ENCODE measurements at places on chromosomes 13 and 19.
A peak's percentile ranks its signal among the peaks of the same experiment; 100 is the strongest.

DNA sequence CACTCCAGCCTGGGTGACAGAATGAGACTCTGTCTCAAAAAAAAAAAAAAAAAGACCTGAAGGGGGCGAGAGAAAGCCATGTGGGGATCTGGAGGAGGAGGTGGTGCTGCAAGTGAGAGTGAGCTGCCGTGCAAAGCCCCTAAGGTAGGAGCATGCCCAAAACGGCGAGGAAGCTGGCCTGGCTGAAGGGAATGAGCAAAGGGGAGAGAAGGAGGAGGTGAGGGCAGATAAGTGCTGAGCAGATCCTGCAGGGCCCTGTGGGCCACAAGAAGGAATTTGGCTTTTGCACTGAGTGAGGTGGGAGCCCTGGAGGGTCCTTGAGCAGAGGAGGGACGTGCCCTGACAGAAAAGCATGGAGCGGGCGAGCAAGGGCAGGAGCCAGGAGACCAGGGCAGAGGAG, 19.4 kb upstream of the ADGRE5 start:
- H3K27me3 ChIP-seq, result no peaks in the 10 kb centered on the region
- H3K4me1 ChIP-seq, result peaks cover 12% of the 10 kb centered on the region
- no peak for DNase-seq
- H3K27ac ChIP-seq, result peak overlapping the region; percentile 83
- H3K36me3 ChIP-seq, result no peaks in the 10 kb centered on the region

GRCh38 chr13:46355088-46355468, 32.0 kb downstream of the RUBCNL start:
- DNase-seq, result no peak
- H3K27me3 ChIP-seq, result no peaks in the 10 kb centered on the region
- H3K4me3 ChIP-seq, result no peak overlapping the region

GRCh38 chr13:27851096-27851850, 59.0 kb downstream of the GSX1 start:
- no peaks in the 10 kb centered on the region for H3K36me3 ChIP-seq
- H3K4me1 ChIP-seq, result no peaks in the 10 kb centered on the region
- no peaks in the 10 kb centered on the region for H3K27me3 ChIP-seq
- no peak overlapping the region for H3K4me3 ChIP-seq
- no peak for DNase-seq
- no peak overlapping the region for H3K27ac ChIP-seq

GRCh38 chr19:5975388-5975728, 2.6 kb downstream of the RANBP3 start:
- no peak overlapping the region for H3K27ac ChIP-seq
- DNase-seq, result no peak
- H3K4me1 ChIP-seq, result peaks cover 37% of the 10 kb centered on the region
- H3K36me3 ChIP-seq, result no peaks in the 10 kb centered on the region
- no peak overlapping the region for H3K4me3 ChIP-seq
- H3K27me3 ChIP-seq, result no peaks in the 10 kb centered on the region

GRCh38 chr13:39897636-39898035, 242.2 kb downstream of the COG6 start:
- DNase-seq, result no peak
- H3K27ac ChIP-seq, result no peak overlapping the region
- H3K36me3 ChIP-seq, result no peaks in the 10 kb centered on the region
- no peak overlapping the region for H3K4me3 ChIP-seq
- no peaks in the 10 kb centered on the region for H3K4me1 ChIP-seq

GRCh38 chr13:98173431-98174152, 3.5 kb downstream of the RNF113B start:
- no peak overlapping the region for H3K27ac ChIP-seq
- DNase-seq, result no peak
- H3K4me1 ChIP-seq, result peaks cover 12% of the 10 kb centered on the region

GRCh38 chr13:76533251-76533650, 353.0 kb downstream of the KCTD12 start:
- no peaks in the 10 kb centered on the region for H3K36me3 ChIP-seq
- H3K27me3 ChIP-seq, result no peaks in the 10 kb centered on the region
- no peak overlapping the region for H3K27ac ChIP-seq
- H3K4me3 ChIP-seq, result no peak overlapping the region
- DNase-seq, result no peak

- peaks cover 13% of the 10 kb centered on the region for H3K36me3 ChIP-seq
- H3K27ac ChIP-seq, result no peak overlapping the region
These were observed 3.8 kb downstream of the GRIK5 start for GRCh38 chr19:42066075-42066754.

DNA sequence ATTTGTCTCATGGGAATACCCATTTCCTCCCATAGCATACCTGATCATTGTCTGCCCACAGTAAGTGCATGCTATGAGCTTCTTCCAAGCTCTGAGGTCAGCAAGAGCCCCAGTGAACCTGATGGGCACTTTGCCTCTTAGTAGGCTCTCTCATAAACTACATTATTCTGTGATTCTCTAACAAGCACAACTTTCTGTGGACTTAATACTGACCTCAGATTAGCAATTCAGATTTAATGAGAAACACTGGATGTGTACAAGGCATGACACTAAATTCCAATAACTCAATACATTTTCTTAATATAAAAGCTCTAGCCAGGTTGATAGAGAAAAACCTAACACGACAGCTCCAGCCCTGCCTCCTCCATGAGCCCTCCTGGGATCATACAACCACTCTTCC, 23.3 kb upstream of the STARD13 start:
- no peaks in the 10 kb centered on the region for H3K27me3 ChIP-seq
- H3K4me3 ChIP-seq, result no peak overlapping the region
- no peaks in the 10 kb centered on the region for H3K36me3 ChIP-seq
- H3K4me1 ChIP-seq, result peaks cover 12% of the 10 kb centered on the region
- no peak overlapping the region for H3K27ac ChIP-seq
- no peak for DNase-seq

DNA sequence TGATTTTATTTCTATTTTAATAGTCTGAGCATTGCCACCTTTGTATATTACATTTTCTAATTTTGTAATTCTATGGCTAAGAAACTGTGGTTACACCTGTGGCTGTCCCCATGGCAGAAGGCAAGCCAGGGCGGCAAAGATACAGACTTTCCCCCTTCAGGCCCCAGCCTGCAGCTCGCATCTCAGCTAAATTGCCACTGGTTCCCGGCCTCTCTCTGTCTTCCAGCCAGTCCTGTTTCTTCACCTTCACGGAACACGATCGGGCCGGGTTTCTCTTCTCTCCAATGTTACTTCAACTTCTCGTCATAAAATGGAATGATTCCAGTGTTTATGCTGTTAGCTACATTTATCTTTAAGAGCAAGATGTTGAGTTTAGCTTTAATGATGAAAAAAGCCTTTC, 124.5 kb upstream of the ZNF507 start:
- H3K4me3 ChIP-seq, result no peak overlapping the region
- no peak overlapping the region for H3K27ac ChIP-seq
- H3K36me3 ChIP-seq, result no peaks in the 10 kb centered on the region
- no peak for DNase-seq
- peaks cover 6% of the 10 kb centered on the region for H3K4me1 ChIP-seq
- H3K27me3 ChIP-seq, result peaks cover 5% of the 10 kb centered on the region

- no peak overlapping the region for H3K4me3 ChIP-seq
- H3K27me3 ChIP-seq, result no peaks in the 10 kb centered on the region
- H3K4me1 ChIP-seq, result no peaks in the 10 kb centered on the region
- no peak for DNase-seq
These were observed 77.9 kb downstream of the CACNA1A start for GRCh38 chr19:13428352-13428751.

- no peaks in the 10 kb centered on the region for H3K27me3 ChIP-seq
- no peak overlapping the region for H3K27ac ChIP-seq
- no peaks in the 10 kb centered on the region for H3K4me1 ChIP-seq
- no peak overlapping the region for H3K4me3 ChIP-seq
These were observed 74.2 kb downstream of the TUBGCP3 start for GRCh38 chr13:112513761-112514160.

- no peak overlapping the region for H3K4me3 ChIP-seq
- no peak for DNase-seq
- no peak overlapping the region for H3K27ac ChIP-seq
- H3K36me3 ChIP-seq, result no peaks in the 10 kb centered on the region
- H3K27me3 ChIP-seq, result no peaks in the 10 kb centered on the region
These were observed 14.2 kb downstream of the CACNA1A start for GRCh38 chr19:13492128-13492527.

DNA sequence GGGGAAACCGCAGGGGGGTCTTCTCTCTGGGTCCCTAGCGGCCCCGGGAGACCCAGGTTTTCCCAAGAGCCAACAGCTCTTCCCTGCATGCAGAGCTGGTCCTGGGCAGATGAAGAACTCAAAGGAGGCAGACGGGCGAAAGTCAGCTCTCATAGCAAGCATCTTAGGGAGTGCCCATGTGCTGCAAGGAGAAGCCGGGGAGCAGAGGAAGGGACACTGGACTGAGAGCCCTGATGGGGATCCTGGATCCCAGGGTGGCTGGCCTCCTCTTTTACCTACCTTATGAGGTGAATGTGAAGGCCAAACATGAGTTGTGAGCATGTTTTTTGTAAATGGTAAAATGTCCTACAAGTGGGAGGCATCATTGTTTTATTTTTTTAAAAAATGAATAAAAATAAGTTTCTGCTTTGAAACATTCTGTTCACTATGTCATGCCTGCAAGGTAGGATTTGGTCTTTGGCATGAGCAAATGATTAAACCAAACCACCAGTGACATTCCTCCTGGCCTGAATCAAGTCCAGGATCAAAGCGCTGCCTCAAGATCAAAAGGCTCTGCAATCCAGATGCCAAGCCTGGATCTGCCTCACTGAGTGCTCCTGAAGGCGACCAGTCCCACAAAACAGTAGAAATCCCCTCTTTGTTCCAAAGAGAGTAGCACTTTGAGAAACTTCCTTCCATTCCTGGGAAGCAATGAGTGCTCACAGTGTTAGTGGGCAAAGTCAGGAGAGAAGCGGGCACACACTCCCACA, 92.2 kb upstream of the SERP2 start:
- H3K4me3 ChIP-seq, result no peak overlapping the region
- H3K27me3 ChIP-seq, result no peaks in the 10 kb centered on the region
- no peaks in the 10 kb centered on the region for H3K4me1 ChIP-seq
- DNase-seq, result no peak
- no peaks in the 10 kb centered on the region for H3K36me3 ChIP-seq
- H3K27ac ChIP-seq, result no peak overlapping the region
